ENCODE measurements at places on chromosomes 1 and 21. TPM values are rescaled to one million over a fixed set of nuclear protein-coding genes. Genes with fewer than 3 reads are reported as not detected.
A peak's percentile ranks its signal among the peaks of the same experiment; 100 is the strongest.

C1orf115 gene
- 0.12 TPM for polyA plus RNA-seq

DNA sequence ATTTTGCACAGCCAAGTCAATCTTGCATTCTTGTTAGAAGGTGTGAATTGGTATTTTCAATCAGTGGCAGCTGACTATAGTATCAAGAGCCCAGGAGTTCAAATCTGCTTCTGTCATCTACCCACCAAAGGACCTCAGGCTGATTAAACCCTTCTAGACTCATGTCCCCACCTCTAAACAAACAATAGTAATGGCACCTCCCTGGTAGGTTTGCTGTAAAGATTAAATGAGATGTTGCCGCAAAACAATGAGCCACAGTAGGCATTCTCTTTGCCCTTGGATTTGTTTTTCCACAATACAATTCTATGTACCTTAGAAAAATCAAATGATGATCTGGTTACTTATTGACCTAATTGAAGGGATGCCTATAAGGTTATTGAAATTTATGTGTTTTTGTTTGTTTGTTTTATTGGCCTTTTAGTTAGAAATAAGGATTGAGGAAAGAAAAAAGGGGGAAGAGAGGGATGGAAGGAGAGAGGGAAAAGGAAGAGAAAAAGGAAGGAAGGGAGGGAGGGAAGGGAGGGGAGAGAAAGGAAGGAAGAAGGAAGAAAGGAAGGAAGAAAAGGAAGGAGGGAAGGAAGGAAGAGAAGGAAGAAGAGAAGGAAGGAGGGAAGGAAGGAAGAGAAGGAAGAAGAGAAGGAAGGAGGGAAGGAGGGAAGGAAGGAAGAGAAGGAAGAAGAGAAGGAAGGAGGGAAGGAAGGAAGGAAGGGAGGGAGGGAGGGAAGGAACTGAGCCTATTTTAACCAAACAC is 110.7 kb downstream of the ETS2 start:
- DNase-seq: no peak

GRCh38 chr1:32766328-32766972 is 50.7 kb downstream of the YARS1 start:
- no peak for DNase-seq

DNA sequence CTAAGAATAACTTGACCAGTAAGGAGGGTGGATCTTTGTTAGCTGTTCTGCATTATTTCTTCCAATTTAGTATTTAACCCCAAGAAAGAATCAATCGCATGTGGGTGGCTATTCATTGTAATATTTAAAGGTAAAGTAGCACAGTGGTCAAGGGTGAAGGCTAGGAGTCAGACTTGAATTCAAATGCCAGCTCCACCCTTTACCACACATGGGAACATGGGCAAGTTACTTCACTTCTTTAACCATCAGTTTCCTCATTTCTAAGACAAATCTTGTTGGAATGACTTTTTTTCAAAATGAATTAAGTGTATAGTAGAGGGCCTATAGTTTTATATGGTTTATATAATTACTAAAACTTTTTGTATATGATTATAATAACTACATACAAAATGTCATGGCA is 71.3 kb upstream of the S1PR1 start:
- DNase-seq: no peak

S100A3 gene
- not detected for polyA plus RNA-seq

DNA sequence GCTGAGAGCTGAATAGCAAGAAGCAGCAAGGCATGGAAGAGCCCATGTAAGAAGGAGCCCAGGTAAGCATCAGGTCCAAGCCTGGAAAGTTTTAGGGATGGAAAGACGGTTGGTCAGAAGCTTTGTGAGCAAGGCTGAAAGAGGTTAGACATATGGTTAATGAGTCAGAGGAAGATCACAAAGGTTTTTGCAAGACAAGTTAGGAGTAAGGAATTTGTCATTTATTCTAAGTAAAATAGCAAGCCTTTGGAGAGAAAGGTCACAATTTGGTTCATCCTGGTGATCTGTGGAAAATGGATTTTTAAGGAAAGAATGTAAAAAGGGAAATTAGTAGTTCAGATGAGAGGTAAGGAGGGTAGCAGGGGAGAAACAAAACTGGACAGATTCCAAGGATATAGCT is 106.7 kb downstream of the DPYD start:
- DNase-seq: no peak

GJC2 gene
- polyA plus RNA-seq: not detected

GRCh38 chr1:31299365-31299764 is 2.5 kb downstream of the ZCCHC17 start:
- DNase-seq: no peak

DNA sequence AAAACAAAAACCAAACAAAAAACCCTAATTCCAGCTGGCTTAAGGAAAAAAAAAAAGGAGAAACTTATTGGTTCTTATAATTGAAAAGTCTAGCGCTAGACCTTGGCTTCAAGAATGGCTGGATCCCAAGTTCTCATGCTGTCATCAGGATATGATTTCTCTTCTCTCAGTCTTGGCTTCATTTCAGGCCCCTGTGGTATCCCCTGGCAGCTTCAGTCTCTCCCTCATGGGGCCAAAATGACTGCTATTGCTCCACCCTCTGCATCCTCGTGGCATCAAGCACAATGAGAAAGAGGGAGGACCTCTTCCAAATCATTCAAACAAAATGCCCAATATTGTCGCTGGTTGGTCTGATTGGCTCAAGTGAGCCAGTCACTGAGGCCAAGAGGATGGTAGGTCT is 80.7 kb downstream of the GIPC2 start:
- DNase-seq: no peak

DNA sequence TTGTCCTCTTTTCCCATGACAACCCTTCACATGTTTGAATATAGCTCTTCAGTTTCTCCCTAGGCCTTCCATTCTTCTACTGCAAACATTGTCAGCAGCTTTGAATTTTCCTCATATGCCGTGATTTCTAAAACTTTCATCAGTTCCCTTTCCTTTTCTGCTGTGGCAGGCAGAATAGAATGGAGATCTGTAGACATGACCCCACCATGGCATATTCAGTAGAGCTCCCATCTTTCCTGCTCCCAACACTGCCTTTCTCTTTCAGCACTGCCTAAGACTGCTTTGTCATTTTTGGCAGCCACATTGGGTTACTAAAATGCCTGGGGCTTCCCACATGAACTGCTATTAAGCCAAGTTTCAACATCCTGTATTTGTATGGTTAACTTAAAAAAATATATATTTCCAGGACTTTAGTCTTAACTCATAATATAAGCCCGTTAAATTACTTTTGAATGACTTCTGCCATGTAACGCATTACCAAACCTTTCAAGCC is 60.9 kb downstream of the TBX19 start:
- no peak for DNase-seq

PGLYRP3 gene
- polyA plus RNA-seq: not detected

- DNase-seq: no peak
Measured at GRCh38 chr1:12485231-12486058, 132.6 kb downstream of the DHRS3 start.

FMO2 gene
- not detected for polyA plus RNA-seq

GRCh38 chr1:74729741-74730478 is 2.9 kb downstream of the CRYZ start:
- no peak for DNase-seq

DNA sequence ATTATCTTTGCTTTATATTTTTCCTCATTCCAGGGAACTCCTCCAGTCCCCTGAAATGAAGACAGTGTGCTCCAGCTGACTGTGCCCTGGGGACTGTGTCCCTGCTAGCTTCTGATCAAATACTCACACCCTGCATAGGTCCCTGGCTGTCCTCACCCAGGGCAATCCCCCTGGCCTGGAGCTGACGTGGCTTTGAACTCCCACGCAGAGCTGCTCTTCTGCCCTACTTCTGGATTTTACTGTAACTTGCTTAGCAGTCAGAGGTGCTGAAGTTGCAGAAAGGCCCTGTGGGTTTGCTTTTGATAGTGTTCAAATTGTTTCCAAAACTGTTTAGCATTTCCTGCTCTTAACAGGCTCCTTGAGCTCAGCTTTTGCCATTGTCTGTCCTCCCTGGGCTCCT is 186.5 kb downstream of the FASLG start:
- DNase-seq: peak; percentile 7

S100A4 gene
- polyA plus RNA-seq: 2,303 TPM

GRCh38 chr1:32388641-32389040 is 5.6 kb downstream of the BSDC1 start:
- DNase-seq: no peak

DNA sequence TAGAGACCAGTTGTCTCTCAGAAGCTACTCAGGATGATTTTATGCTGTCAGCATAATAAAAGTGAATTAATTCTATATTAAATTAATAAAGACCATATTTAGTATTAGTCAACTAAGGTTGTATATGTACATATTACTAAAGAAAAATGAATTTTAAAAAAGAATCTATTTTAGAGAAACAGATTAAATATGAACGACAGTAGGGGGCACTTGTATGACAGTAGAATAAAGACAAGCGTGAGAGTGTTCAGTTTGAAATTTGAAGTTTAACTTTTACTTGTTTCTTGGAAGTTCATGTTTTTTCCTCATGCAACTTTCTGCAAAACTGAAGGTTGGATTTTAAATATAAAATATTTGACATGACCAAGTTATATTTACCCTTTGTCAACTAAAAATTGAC is 67.9 kb upstream of the MACF1 start:
- no peak for DNase-seq

DNA sequence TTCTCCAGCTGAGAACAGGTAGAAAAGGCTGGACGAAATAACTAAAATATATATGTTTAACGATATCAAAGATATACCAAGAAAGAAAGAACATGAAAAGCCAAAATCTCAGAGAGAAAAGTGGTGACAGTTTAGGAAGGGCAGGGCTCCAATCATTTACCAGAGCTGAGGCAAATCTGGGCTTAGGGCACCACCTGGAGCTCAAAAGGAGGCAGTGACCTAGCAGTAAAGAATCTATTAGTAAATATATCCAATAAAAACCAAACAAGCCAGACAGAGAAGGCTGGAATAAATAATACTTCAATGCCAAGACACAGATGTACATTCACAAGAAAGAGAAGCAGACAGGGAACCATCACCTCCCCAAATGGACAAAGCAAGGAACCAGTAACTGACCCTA is 43.5 kb downstream of the CHIA start:
- DNase-seq: peak; percentile 63

DNA sequence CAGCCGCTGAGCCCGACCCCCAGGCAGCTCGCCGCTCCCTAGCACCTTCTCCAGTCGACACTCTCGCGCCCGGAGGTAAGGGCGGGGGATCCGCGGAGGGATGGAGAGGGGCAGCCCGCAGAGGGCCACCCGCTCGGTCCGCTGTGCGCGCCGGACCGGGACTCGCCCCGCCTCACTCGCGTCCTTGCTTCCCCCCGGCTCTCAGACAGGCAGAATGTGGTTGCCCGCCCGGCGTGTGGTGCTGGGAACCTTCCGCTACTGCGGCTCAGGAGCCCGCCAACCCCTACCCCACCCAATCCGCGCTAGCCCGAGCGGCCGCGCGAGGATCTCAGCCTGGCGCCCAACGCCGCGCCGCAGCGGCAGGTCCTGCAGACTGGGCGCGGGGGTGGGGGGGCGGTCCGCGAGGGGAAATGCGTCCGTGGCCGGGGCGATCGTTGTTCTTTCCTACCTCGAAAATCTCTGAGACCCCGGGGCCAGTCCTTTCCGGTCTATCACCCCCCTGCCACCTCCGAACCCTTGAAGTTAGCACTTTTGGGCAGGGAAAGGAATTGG is 404 bp downstream of the LRRC8C start:
- peak; percentile 81 for DNase-seq

DNA sequence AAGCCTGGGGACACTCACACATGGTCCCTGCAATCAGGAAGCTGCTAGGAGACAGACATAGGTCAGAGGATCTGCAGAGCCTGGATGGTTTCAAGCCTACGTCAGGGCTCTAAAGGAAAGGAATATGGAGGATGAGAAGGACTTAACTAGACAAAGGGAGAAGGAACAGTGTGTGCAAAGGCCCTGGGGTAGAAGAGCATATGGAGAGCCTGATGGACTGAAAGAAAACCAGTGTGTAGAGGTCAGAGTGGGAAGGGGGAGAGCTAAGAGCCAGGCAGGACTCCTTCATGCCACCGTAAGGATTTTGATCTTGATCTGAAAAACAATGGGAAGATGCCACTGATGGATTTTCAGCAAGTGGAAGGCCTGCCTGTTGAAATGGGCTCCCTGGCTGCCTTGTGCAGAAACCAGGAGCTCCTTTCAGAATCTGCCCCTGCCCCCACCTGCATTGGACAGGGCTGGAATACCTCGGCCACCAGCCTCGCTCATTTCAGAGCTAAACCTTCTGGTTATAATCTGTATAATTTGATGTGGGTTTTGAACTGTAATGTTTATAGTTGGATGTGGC is 8.6 kb downstream of the FHAD1 start:
- no peak for DNase-seq

GRCh38 chr21:41600116-41600515 is 92.2 kb upstream of the TMPRSS2 start:
- DNase-seq: no peak

GRCh38 chr1:3653286-3653618 is 936 bp downstream of the TP73 start:
- DNase-seq: no peak

- no peak for DNase-seq
Measured at GRCh38 chr1:57883642-57883995, 459.8 kb upstream of the DAB1 start.

DNA sequence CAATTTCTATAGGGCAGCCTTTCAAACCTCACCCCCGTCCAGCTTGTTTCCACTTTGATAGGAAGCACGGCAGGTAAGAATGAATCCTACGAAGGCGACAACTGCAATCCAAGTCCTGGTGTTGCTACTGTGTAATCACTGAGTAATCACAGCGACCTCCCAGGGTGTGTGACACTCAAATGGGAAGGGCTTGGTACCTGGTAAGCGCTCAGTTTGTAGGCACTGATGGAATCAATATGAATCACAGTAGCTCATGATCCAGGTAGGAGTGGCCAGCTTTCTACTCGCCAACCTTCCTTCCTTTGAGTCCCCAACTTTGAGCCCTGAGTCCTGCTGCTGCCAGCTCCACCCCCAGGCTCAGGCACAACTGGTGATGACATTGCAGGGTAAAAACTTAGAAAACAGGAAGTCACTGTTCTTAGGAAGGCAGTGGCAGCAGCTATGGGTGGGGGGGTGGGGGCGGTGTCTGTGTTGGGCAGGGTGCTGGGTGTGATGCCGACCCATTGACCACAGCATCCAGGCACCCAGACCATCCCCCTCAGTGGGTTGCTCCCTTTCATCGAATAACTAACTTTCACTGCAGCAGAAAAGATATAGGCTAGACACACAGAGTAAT is 70.7 kb downstream of the CD247 start:
- DNase-seq: peak; percentile 83

RASSF5 gene
- polyA plus RNA-seq: 310 TPM

DNA sequence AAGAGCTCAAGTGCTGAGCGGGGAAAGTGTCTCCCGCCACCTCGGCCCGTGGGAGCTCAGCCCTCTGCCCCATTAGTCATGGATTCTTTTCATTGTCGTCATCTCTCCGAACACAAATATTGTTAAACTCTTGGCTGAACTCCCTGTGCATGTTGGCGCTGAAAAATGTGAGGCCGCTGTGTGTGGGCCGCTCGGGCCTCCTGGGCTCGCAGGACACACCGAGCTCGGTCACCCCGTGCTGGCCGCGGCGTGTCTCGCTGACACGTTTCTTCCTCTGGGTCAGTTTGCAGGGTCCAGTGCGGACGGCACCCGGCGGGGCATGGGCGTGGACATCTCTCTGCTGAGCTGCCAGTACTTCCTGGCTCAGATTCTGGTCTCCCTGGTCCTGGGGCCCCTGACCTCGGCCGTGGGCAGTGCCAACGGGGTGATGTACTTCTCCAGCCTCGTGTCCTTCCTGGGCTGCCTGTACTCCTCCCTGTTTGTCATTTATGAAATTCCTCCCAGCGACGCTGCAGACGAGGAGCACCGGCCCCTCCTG is 25.6 kb downstream of the SLC45A1 start:
- DNase-seq: no peak

LCE2B gene
- not detected for polyA plus RNA-seq
